SIG-M5 (cell line): ENCODE measurements at places on chromosomes 6 and 20.

DNA sequence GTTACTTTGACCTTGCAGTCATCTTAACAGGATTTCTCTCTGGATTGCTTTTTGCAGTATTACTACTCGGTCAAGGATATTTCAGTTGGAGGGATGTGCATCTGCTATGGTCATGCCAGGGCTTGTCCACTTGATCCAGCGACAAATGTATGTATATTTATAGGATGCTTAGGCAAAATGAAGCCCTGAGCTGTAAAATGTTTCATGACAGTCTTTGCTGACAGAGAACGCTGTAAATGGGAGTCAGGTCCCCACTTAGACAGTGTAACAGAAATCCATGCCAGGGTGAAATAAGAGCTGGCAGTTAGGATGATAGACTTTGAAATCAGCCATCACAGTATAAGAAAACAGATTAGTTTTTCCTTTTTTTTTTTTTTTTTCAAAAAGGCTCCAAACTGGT, 264.0 kb downstream of the LAMA2 start:
- no peak for DNase-seq

GRCh38 chr6:107537559-107537958, 47.6 kb downstream of the SOBP start:
- no peak for DNase-seq

GRCh38 chr20:51862796-51863195, 60.5 kb upstream of the SALL4 start:
- no peak for DNase-seq

- DNase-seq: no peak
Observed at GRCh38 chr20:45576995-45577394, 2.1 kb downstream of the WFDC8 start.

DNA sequence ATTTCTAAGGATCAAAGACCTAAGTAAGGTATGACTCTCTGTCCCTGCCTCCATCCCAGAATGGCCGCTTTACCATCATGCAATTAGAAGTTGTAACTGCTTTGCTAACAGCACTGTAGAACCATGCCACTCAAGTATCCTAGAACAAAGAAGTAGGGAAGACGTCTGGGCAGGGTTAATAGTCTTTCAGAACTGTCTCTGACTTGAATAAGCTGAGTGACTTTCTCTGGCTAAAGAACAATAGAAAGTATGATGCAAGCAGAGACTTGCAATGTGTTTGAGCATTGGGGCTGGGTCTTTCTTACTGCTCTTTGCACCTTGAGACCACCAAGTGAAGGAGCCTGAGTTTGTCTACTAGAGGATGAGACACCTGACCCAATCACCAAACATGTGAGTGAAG, 279.6 kb upstream of the JAG1 start:
- no peak for DNase-seq

GRCh38 chr20:31863296-31864085, 6.8 kb downstream of the DUSP15 start:
- DNase-seq: no peak

GRCh38 chr20:10250902-10251301, 32.3 kb downstream of the SNAP25 start:
- DNase-seq: no peak

GRCh38 chr6:15255909-15256395, 10.1 kb downstream of the JARID2 start:
- DNase-seq: no peak

DNA sequence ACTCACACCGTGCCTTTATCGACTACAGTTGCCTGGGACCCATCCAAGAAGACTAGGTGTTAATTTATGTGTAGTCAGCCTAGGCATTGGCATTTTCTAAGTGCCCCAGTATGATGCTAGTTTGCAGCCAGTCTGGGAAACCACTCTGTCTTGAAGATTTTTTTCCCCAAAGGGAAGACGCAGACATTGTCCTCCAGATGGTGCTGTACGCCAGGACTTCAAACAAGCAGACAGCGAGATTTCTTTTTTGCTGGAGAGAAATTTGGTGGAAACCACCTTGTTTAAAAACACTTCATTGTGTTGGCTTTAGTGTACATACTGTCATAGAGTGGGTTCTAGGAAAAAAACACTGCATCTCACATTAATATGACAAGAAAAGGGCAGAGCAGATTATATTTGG, 30.0 kb downstream of the ALDH5A1 start:
- DNase-seq: no peak

GRCh38 chr20:50359607-50360217, 150.5 kb upstream of the PTPN1 start:
- DNase-seq: no peak

DNA sequence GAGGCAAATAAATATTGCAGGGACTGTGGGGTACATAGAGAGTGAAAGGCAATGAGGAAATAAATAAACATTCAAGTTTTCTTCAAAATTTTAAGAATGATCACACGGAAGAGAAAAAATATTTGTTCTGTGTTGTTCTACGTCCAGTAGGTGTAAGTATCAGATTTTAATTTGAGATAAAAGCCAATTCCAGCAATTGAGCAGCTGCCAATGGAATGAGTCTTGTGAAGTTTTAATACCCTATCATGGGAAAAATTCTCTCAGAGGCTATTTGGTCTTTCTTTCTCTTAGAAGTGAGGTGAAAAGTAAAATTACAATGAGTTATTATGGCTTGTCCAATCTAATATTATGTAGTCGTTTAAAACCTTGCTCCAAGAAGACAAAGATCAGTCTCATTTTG, 195.7 kb upstream of the CITED2 start:
- no peak for DNase-seq

DNA sequence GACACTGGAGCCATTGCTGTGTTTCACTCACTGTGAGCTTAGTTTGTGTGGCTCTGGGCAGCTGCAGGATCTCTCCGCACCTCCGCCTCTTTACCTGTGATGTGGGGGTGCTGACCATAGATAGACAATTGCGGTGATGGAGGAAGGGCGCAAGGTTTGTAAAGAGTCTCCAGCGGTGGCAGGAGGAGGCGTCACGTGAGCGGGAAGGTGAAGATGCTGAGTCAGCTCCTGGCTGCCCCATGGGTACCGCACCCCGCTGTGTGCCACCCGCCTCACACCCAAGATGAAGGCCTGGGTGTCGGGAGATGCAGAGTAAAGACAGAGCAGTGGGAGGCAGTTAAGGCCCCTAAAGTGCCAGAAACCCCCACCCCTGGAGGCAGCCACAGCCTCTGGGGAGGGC, 9.0 kb upstream of the KCNQ2 start:
- no peak for DNase-seq

GRCh38 chr6:44932651-44933091, 395.5 kb upstream of the RUNX2 start:
- DNase-seq: no peak

DNA sequence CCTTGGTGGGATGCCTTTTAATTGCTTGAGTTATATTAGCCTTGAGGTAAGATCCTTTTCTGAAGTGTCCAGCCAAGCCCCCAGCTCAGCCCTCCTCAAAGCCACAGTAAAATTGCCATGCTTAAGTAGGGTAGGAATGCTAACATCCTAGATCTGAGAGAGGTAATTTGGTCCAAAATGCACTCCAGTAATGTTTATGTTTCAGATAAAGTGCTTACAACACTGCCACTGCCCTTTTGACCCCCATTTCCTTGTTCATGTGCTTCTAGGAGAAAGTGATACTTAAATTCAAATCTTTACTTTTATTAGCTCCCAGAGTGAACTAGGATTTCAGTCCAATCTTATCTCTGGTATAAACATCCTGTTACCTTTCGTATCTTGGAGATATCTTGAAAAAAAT, 318.0 kb downstream of the BMP2 start:
- no peak for DNase-seq

GRCh38 chr20:53891306-53891894, 179.0 kb downstream of the BCAS1 start:
- no peak for DNase-seq

- no peak for DNase-seq
Observed at GRCh38 chr20:56469077-56469449, 636 bp downstream of the RTF2 start.

DNA sequence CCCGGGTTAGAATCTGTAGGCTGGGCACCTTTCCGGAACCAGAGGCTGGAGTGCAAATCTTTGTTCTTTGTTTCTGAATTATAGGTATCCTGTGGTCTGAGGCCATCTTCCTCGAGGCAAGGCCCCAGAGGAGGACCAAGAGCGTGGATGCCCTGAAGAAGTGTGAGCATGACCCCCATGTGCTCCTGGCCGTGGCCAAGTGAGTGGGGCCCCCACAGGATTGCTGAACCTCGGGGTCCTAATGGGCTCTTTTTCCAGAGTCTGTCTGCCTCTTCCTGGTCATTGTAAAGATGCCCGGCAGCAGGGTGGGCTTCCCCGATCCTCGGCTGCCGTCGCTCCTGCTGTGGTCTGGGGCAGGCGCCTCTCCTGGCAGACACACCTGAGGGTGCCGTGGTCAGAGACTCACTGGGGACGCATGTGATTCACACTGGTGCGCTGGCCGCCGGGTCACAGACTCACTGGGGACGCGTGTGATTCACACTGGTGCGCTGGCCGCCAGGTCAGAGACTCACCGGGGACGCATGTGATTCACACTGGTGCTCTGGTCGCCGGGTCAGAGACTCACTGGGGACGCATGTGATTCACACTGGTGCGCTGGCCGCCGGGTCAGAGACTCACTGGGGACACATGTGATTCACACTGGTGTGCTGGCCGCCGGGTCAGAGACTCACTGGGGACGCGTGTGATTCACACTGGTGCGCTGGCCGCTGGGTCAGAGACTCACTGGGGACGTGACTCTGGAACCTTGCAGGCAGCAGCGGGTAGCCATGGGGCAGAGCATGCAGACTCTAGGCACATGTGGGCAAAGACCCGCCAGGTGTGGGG, 6.5 kb upstream of the C20orf204 start:
- DNase-seq: no peak

- no peak for DNase-seq
Observed at GRCh38 chr20:4828830-4829513, 107.3 kb downstream of the PRND start.

- no peak for DNase-seq
Observed at GRCh38 chr6:100506651-100507050, 41.9 kb upstream of the SIM1 start.

DNA sequence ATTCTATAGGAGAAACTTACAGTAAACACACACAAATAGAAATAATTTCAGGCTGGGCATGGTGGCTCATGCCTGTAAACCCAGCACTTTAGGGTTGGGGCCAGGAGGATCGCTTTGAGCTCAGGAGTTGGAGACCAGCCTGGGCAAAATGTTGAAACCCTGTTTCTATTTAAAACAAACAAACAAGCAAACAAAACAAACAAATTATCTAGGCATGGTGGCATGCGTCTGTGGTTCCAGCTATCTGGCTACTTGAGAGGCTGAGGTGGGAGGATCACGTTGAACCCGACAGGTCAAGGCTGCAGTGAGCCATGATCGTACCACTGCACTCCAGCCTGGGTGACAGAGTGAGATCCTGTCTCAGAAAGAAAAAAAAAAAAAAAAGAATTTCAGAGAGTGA, 64.0 kb downstream of the NHLRC1 start:
- no peak for DNase-seq
